ENCODE measurements at places on chromosomes 12 and 14. TPM values are rescaled to one million over a fixed set of nuclear protein-coding genes. Genes with fewer than 3 reads are reported as not detected.

- H3K27ac ChIP-seq, result peak overlapping the region; percentile 89
- peaks cover 31% of the 10 kb centered on the region for H3K4me1 ChIP-seq
- H3K4me3 ChIP-seq, result peak overlapping the region; percentile 78
- DNase-seq, result peak; percentile 33
- peaks cover 6% of the 10 kb centered on the region for H3K36me3 ChIP-seq
These were observed 1.7 kb downstream of the TPCN1 start for GRCh38 chr12:113222730-113223531.

Gene TPPP2
- not detected for total RNA-seq

DNA sequence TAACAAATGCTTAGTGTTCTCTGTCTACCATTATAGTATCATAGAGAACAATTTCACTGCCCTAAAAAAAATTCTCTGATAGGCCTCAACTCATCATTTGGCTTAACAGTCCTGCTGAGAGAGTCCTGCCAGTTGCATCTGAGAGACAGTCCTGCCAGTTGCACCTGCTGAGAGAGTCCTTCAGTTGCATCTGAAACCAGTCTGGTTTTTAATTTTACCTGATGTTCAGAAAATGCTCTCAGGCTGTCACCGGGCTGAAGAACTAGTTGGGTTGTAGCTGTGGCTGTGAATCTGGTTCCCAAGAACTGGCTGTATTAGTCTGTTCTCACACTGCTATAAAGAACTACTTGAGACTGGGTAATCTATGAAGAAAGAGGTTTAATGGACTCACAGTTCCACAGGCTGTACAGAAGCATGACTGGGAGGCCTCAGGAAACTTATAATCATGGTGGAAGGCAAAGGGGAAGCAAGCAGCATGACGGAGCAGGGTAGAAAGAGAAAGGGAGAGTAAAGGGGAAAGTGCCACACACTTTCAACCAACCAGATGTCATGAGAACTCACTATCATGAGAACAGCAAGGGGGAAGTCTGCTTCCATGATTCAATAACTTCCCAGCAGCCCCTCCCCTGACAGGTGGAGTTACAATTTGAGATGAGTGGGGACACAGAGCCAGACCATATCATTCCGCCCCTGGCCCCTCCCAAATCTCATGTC lies 51.6 kb downstream of the PRKCH start:
- peaks cover 45% of the 10 kb centered on the region for H3K4me1 ChIP-seq
- H3K36me3 ChIP-seq, result peaks cover 93% of the 10 kb centered on the region
- peak overlapping the region; percentile 28 for H3K27ac ChIP-seq
- H3K4me3 ChIP-seq, result no peak overlapping the region
- no peaks in the 10 kb centered on the region for H3K27me3 ChIP-seq

GRCh38 chr14:102474934-102475333 lies 34.6 kb downstream of the ANKRD9 start:
- H3K4me3 ChIP-seq, result no peak overlapping the region
- H3K36me3 ChIP-seq, result no peaks in the 10 kb centered on the region
- H3K27me3 ChIP-seq, result no peaks in the 10 kb centered on the region
- DNase-seq, result no peak
- peaks cover 15% of the 10 kb centered on the region for H3K4me1 ChIP-seq

DNA sequence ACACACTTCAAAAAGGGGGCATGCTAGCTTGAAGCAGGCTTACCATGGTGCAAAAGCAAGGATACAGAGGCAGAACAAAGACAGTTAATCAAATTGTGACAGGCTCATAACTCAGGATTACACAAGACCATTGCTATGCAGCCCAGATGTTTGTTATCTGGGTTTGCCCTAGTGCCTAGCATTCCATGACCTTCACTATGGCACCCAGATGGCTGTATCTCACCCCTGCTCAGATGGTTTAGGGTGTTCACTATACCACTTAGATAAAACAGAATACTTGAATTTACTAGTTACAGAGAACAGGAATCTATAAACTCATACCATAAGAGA lies 56.2 kb downstream of the SDR9C7 start:
- DNase-seq, result no peak
- no peaks in the 10 kb centered on the region for H3K36me3 ChIP-seq
- H3K27me3 ChIP-seq, result peaks cover 5% of the 10 kb centered on the region
- no peak overlapping the region for H3K27ac ChIP-seq
- no peaks in the 10 kb centered on the region for H3K4me1 ChIP-seq

DNA sequence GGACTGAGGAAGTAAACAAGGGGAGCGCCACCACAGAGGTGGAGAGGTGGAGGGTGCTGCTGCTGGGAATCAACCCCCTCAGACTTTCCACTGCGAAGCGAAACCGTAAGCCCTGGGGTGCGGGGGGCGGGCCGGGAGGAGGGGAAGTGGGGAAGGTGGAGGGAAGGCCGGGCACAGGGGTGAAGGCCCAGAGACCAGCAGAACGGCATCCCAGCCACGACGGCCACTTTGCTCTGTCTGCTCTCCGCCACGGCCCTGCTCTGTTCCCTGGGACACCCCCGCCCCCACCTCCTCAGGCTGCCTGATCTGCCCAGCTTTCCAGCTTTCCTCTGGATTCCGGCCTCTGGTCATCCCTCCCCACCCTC lies at the start of gene LAG3:
Gene LAG3, plus strand, starts transcription at position 190 of the 365 bp plus-strand sequence. CDS start 333 bp downstream, outside the sequence.
- peak within 1 kb of the TSS; percentile 80 for H3K27ac ChIP-seq
- H3K4me1 ChIP-seq, result peaks cover 81% of the 10 kb centered on the region
- H3K4me3 ChIP-seq, result peak within 1 kb of the TSS; percentile 80
- DNase-seq, result peak; percentile 74

Gene CFAP54
- total RNA-seq, result 1.2 TPM

DNA sequence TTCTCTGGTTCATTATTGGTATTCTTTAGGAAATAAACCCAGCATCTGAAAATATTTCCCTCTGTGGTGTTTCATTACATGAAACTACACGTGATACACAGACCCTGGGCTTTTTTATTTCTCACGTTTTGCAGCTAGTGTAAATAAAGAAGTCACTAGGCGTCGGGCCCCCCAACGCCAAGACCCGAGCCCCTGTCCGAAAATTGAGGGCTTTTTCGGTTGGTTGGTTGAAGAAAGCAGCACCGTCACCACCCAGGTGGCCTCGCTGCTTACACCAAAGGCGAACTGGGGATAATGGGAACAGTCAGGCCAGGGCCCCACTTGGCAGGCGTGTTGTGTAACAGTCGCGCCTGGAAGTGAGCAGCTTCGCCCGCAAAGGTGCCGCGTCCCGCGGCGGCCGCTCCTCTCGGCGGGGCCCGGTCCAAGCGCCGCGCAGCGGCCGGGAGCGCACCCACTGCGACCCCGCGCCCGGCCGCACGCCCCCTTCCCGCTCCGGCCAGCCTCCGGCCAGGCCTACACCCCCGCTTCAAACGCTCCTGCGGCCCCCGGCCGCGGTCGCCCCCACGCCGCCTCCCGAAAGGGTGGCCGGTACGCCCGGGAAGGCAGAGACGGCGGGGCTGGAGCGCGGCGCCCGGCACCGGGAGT lies 1.2 kb downstream of the DUSP16 start:
- H3K27me3 ChIP-seq, result peaks cover 2% of the 10 kb centered on the region
- peaks cover 16% of the 10 kb centered on the region for H3K36me3 ChIP-seq
- peak; percentile 51 for DNase-seq
- H3K4me3 ChIP-seq, result peak overlapping the region; percentile 78
- H3K27ac ChIP-seq, result peak overlapping the region; percentile 88
- H3K4me1 ChIP-seq, result peaks cover 37% of the 10 kb centered on the region

GRCh38 chr14:101235335-101236103 lies 325.8 kb upstream of the DIO3 start:
- no peaks in the 10 kb centered on the region for H3K36me3 ChIP-seq
- H3K4me1 ChIP-seq, result no peaks in the 10 kb centered on the region
- no peak overlapping the region for H3K4me3 ChIP-seq
- no peak overlapping the region for H3K27ac ChIP-seq

Gene C14orf119
- total RNA-seq, result 46.0 TPM

- no peaks in the 10 kb centered on the region for H3K4me1 ChIP-seq
- H3K27me3 ChIP-seq, result no peaks in the 10 kb centered on the region
- no peak for DNase-seq
- H3K4me3 ChIP-seq, result no peak overlapping the region
- no peaks in the 10 kb centered on the region for H3K36me3 ChIP-seq
These were observed 1002.3 kb downstream of the FLRT2 start for GRCh38 chr14:86532219-86532618.

Gene POU6F1
- 1.3 TPM for total RNA-seq

- no peaks in the 10 kb centered on the region for H3K27me3 ChIP-seq
- H3K36me3 ChIP-seq, result no peaks in the 10 kb centered on the region
- no peak overlapping the region for H3K4me3 ChIP-seq
- no peak for DNase-seq
These were observed 237.2 kb downstream of the TMTC2 start for GRCh38 chr12:82923935-82924334.

GRCh38 chr14:72104011-72104613 lies 171.9 kb downstream of the RGS6 start:
- H3K27me3 ChIP-seq, result peaks cover 37% of the 10 kb centered on the region
- no peaks in the 10 kb centered on the region for H3K36me3 ChIP-seq
- no peaks in the 10 kb centered on the region for H3K4me1 ChIP-seq
- H3K4me3 ChIP-seq, result no peak overlapping the region
- H3K27ac ChIP-seq, result no peak overlapping the region

- H3K27ac ChIP-seq, result no peak overlapping the region
- H3K4me1 ChIP-seq, result peaks cover 43% of the 10 kb centered on the region
These were observed 28.4 kb downstream of the PLEKHG3 start for GRCh38 chr14:64732536-64733120.

GRCh38 chr12:124967016-124967739 lies 21.8 kb downstream of the DHX37 start:
- H3K27ac ChIP-seq, result no peak overlapping the region
- no peaks in the 10 kb centered on the region for H3K4me1 ChIP-seq
- H3K27me3 ChIP-seq, result no peaks in the 10 kb centered on the region
- H3K36me3 ChIP-seq, result peaks cover 38% of the 10 kb centered on the region

Gene GATC
- 25.4 TPM for total RNA-seq

Gene KRT73
- 0.45 TPM for total RNA-seq

- H3K27me3 ChIP-seq, result no peaks in the 10 kb centered on the region
- no peak overlapping the region for H3K27ac ChIP-seq
- H3K4me1 ChIP-seq, result peaks cover 62% of the 10 kb centered on the region
- H3K4me3 ChIP-seq, result no peak overlapping the region
- no peak for DNase-seq
These were observed 60.5 kb downstream of the SLC38A1 start for GRCh38 chr12:46208370-46208769.

Gene CD4
- 1.6 TPM for total RNA-seq

Gene NGB
- not detected for total RNA-seq

DNA sequence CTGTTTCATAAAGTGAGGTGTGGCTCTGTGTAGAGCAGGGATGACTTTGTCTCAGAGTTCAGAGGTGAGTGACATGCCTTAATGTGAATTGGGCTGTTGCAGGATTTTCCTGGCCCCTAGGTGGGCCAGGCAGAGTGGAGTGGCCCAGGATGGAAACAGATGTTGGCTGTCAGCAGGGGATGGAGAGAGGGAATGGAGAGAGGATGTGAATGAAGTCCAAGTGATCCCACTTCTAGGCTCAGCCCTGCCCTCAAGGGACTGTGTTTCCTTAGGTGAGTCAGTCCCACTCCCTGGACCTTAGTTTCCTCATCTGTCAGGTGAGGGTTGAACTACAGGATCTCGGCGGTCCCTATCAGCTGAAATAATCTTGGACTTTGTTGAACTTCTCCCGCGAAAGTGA lies 7.5 kb downstream of the GALNT16 start:
- H3K36me3 ChIP-seq, result no peaks in the 10 kb centered on the region
- no peaks in the 10 kb centered on the region for H3K4me1 ChIP-seq
- no peak for DNase-seq
- H3K27ac ChIP-seq, result no peak overlapping the region

- no peak for DNase-seq
- H3K36me3 ChIP-seq, result no peaks in the 10 kb centered on the region
- no peak overlapping the region for H3K27ac ChIP-seq
- no peak overlapping the region for H3K4me3 ChIP-seq
These were observed 9.3 kb downstream of the TNFAIP2 start for GRCh38 chr14:103132381-103133209.

DNA sequence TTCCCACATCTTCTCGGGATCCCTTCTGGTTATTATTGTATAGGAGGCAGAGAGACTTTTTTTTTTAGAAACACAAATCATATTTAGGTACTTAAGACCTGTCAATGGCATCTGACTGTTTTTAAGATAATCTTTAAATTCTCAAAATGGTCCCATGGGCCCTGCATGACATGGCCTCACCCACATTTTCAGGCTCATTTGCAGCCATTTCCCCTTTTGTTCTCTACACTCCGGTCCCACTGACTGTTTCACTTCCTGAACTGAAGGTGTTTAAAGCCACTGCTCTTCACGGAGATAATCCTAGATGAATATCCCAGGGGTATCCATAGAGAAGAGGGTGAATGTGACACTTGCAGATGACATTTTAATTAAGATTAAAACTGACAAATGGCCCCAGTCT lies 12.3 kb upstream of the C12orf71 start:
- no peak overlapping the region for H3K27ac ChIP-seq
- H3K4me1 ChIP-seq, result no peaks in the 10 kb centered on the region
- no peak overlapping the region for H3K4me3 ChIP-seq
- no peaks in the 10 kb centered on the region for H3K36me3 ChIP-seq

Gene RNASE7
- total RNA-seq, result not detected

Gene NKX2-1
- total RNA-seq, result not detected

- H3K4me1 ChIP-seq, result peaks cover 39% of the 10 kb centered on the region
- H3K36me3 ChIP-seq, result peaks cover 8% of the 10 kb centered on the region
- DNase-seq, result peak; percentile 56
- peak overlapping the region; percentile 98 for H3K4me3 ChIP-seq
- H3K27me3 ChIP-seq, result no peaks in the 10 kb centered on the region
- peak overlapping the region; percentile 99 for H3K27ac ChIP-seq
These were observed 966 bp downstream of the SINHCAF start for GRCh38 chr12:31324845-31325523.

DNA sequence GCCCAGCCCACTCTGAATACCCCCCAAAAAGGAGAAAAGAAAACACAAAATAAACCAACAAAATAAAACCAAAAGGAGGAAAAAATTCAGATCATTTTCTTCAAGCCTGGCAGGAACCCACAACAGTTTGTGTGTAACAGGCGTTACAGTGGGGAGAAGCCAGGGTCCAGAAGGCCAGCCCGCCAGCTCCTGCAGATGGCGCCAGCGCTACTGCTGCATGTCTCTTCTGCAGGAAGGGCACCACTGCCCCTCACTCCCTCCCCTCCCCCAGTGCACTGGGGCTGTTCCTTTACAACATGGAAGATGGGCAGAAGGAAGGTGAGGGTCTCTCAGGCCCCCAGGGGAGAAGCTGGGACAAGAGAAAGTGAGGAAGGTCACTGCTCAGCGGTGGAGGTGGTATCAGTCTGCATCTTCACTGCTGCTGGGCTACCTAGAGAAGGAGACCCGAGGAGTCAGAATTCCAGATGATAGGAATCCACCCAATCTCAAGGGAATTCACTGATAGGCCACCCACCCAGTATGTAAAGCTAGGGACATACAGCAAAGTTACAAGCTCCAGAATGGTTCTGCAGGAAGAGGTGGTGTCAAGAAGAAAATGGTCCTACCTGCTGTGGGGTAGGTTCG lies 2.3 kb upstream of the NOP2 start:
- DNase-seq, result peak; percentile 67
- no peaks in the 10 kb centered on the region for H3K27me3 ChIP-seq
- H3K4me3 ChIP-seq, result no peak overlapping the region
- H3K4me1 ChIP-seq, result peaks cover 40% of the 10 kb centered on the region
- H3K36me3 ChIP-seq, result peaks cover 76% of the 10 kb centered on the region
- peak overlapping the region; percentile 60 for H3K27ac ChIP-seq

GRCh38 chr12:30537228-30537627 lies 158.4 kb downstream of the IPO8 start:
- no peak overlapping the region for H3K4me3 ChIP-seq
- no peaks in the 10 kb centered on the region for H3K36me3 ChIP-seq
- no peak overlapping the region for H3K27ac ChIP-seq

Gene DAD1
- total RNA-seq, result 147 TPM

Measured in activated CD8-positive, alpha-beta T cell treated with anti-CD3 and anti-CD28 coated beads, Interleukin-2, amount 10 ng/mL, durations not matched to agents 7 days and 5 days (primary cell).